ENCODE measurements at places on chromosomes 2 and 18.

DNA sequence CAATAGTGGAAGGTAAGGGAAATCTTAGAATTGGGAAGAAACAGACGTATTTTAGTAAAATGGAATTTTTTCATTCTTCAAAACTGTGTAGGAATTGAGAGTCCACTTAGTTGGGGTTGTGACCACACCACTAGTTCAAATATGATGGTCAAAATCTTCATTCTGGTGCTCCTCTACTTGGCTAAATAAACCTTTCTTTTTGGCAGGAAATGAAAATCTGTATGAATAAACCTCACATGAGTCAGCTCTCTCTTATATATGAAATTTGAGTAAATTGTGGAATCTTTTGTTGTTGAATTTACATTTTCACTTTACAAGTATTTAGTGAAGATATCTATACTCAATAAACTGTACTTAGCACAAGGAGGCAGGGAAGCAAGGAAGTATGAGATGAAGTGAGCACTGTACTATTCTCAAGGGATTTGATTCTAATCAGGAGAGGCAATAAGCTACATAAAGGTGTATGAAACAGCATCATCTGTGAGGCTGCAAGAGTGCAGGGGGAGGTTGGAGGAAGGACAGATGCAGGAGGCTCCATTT lies 20.5 kb downstream of the IL18R1 start:
- no peak for DNase-seq

GRCh38 chr2:27932396-27932795 lies 41.9 kb downstream of the BABAM2 start:
- no peak for DNase-seq

GRCh38 chr2:149141046-149141445 lies 102.5 kb downstream of the LYPD6B start:
- no peak for DNase-seq

DNA sequence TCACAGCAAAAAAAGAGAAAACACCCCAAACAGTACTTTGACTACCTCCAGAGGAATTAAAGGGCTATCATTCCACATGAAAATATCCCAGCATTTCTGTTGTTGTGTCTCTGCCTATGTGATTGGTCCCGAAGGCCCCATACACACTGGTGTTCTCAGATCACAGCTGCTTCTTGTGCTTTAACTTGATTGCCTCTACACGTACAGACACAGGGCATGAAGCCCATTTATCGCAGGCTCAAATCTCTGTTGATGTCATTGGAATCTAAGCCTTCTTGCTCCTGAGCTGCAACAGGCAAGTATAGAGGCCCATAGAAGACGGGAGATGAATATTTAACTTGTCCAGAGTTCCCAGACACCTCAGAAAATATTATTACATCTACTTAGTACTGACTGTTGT lies 405.2 kb downstream of the NCKAP5 start:
- DNase-seq = no peak

GRCh38 chr2:98020992-98021713 lies 25.4 kb upstream of the TMEM131 start:
- no peak for DNase-seq

DNA sequence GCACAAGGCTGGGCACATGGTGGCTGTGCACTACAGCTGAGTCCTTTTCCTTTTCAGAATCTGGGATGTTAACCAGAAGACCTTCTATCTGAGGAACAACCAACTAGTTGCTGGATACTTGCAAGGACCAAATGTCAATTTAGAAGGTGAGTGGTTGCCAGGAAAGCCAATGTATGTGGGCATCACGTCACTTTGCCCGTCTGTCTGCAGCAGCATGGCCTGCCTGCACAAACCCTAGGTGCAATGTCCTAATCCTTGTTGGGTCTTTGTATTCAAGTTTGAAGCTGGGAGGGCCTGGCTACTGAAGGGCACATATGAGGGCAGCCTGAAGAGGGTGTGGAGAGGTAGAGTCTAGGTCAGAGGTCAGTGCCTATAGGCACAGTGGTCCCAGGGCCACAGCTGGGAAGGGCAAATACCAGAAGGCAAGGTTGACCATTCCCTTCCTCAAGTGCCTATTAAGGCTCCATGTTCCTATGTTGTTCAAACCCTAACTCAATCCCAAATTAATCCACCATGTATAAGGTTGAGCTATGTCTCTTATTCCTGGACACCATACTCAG lies 2.2 kb downstream of the IL1RN start:
- DNase-seq = no peak

DNA sequence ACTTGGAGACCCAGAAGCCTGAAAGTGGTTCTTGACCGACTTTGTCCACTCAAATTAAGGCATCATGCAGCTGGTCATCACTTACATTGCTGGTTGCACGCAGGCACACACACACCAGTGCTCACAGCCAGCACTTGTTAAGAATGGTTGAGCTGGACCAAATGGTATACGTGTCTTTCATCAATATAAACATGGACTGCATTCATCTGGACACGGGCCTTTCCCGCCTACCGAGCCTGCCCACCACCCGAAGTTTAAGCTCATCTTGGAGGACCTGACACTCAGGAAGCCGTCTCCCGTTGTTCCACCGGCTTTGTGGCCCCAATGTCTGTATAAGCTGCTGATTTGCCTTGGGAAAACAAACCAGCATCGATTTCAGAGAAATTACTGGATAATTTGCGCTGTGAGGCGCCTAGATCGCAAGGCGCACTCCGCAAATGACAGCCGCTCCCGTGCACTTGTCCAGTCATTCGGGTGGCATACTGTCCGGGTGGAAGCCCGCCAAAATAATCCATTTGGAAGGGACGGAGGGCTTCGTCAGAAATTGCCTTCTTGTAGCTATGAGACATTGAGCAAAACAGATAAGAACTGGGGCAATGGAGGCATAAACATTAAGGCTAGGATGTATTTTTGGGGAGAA lies 40.1 kb upstream of the AKAIN1 start:
- no peak for DNase-seq

Data from cortex of kidney (tissue), 1 donor.